ENCODE measurements at places on chromosomes 4 and X.

DNA sequence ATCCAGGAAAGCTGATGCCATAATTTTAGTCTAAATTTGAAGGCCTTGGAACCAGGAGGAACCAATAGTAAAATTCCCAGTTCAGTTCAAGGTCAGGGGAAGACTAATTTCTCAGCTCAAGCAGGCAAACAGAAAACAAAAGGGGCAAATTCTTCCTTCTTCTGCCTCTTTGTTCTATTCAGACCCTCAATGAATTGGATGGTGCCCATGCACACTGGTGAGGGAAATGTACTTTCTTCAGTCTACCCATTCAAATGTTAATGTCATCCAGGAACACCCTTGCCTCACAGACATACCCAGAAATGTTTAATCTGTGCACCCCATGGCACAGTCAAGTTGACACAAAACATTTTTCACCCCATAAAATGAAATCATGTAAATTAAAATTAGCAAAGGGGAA, 1851.2 kb upstream of the ADGRL3 start:
- DNase-seq = no peak

DNA sequence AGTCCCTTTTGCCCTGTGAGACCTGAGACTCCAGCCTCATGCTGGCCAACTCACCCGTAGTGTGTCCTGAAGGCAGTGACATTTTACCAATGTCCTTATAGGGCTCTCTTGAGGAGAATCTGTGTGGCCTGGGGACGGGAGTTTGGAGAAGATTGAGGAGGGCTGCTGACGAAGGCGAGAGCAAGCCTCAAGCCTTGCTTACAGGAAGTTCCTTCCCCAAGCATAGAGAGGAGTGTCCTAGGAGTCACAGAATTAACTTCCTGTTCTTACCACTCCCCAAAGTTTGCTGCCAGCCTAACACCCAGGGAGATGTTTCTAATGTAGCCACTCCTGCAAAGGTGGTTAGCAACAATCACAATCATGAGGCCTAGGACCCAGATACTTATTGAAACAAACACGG, at the start of gene NXF3:
Gene NXF3, minus strand, starts transcription at position 202 of the 400 bp plus-strand sequence. Its CDS starts 120 bp downstream, at position 82.
- DNase-seq = no peak

DNA sequence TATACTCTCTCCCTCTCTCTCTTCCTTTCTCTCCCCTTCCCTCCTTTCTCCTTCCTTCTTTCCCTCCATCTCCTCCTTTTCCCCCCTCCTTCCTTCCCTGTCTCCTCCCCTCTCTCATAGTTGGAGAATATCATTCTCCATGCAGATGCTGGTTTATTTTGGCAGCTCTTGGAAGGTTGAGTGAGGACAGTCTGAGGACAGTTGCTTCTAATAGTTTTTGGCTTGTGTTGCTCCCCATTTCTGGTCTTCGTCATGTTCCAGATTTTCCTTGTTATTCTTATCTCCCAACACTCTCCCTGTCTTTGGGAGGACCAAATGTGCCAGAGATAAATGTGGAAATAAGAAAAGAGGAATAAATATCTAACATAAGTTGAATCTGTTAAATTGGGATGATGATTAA, 263.0 kb downstream of the FRMPD4 start:
- no peak for DNase-seq

GRCh38 chrX:44889824-44890223, 16.8 kb downstream of the KDM6A start:
- no peak for DNase-seq

GRCh38 chr4:113541933-113542332, 219.6 kb downstream of the CAMK2D start:
- DNase-seq = no peak

GRCh38 chr4:134905061-134905460, 703.5 kb upstream of the PABPC4L start:
- no peak for DNase-seq

Data from RWPE2 (cell line).